Activated naive CD4-positive, alpha-beta T cell treated with anti-CD3 and anti-CD28 coated beads for 36 hours (primary cell): ENCODE measurements at places on chromosomes 3 and 15. TPM values are rescaled to one million over a fixed set of nuclear protein-coding genes. Genes with fewer than 3 reads are reported as not detected.
A peak's percentile ranks its signal among the peaks of the same experiment; 100 is the strongest.

- H3K4me3 ChIP-seq, result no peak overlapping the region
- H3K27ac ChIP-seq, result no peak overlapping the region
- no peak for DNase-seq
- no peaks in the 10 kb centered on the region for H3K27me3 ChIP-seq
- H3K36me3 ChIP-seq, result peaks cover 13% of the 10 kb centered on the region
These were observed 61.7 kb upstream of the PPIB start for GRCh38 chr15:64224511-64224910.

GRCh38 chr3:175227126-175227525 is 368.0 kb downstream of the NAALADL2 start:
- H3K27me3 ChIP-seq, result no peaks in the 10 kb centered on the region
- H3K36me3 ChIP-seq, result no peaks in the 10 kb centered on the region
- no peak overlapping the region for H3K4me3 ChIP-seq
- no peaks in the 10 kb centered on the region for H3K4me1 ChIP-seq
- no peak for DNase-seq
- no peak overlapping the region for H3K27ac ChIP-seq

- H3K36me3 ChIP-seq, result no peaks in the 10 kb centered on the region
- DNase-seq, result no peak
- H3K4me3 ChIP-seq, result no peak overlapping the region
- no peak overlapping the region for H3K27ac ChIP-seq
- H3K4me1 ChIP-seq, result no peaks in the 10 kb centered on the region
These were observed 519.2 kb downstream of the NAALADL2 start for GRCh38 chr3:175378348-175378747.

GRCh38 chr3:94360987-94361386 is 298.1 kb downstream of the NSUN3 start:
- H3K4me1 ChIP-seq, result no peaks in the 10 kb centered on the region
- no peak overlapping the region for H3K27ac ChIP-seq
- no peak for DNase-seq
- H3K36me3 ChIP-seq, result no peaks in the 10 kb centered on the region

GRCh38 chr15:77067691-77068367 is 3.1 kb downstream of the TSPAN3 start:
- H3K4me3 ChIP-seq, result no peak overlapping the region
- H3K27ac ChIP-seq, result no peak overlapping the region
- no peaks in the 10 kb centered on the region for H3K27me3 ChIP-seq
- no peak for DNase-seq

DNA sequence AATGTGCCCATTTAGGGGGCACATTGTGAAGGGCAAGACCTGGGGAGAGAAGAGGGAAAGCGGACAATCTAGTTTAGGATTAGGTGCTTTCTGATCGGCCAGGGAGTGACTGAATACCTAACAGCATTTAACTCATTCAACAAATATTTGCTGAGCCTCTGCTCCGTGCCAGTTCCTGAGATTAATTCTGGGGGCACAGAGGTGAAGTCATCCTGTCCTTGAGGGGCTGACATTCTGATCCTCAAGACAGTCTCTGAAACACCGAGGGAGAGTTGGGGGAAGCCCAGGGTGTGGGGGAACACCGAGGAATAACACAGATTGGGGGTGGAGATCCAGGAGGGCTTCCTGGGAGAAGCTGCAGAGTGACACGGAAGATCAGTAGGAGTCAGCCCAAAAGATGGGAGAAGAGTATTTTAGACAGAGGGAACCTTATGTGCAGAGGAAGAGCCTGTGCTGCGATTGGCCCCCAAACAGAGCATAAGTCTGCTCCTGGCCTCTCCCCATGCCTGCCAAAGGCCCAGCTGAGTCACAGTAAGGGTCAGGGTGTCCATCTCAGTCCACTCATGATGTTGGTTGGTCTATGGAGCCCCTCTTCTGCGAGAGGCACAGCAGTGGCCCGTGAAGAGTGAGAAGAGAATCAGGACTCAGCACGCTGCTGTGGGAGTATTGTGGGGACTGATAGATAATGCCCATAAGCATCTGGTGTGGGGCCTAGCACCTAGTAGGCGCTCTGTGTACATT is 60.2 kb downstream of the AMOTL2 start:
- H3K4me3 ChIP-seq, result no peak overlapping the region
- no peak overlapping the region for H3K27ac ChIP-seq
- DNase-seq, result no peak

DNA sequence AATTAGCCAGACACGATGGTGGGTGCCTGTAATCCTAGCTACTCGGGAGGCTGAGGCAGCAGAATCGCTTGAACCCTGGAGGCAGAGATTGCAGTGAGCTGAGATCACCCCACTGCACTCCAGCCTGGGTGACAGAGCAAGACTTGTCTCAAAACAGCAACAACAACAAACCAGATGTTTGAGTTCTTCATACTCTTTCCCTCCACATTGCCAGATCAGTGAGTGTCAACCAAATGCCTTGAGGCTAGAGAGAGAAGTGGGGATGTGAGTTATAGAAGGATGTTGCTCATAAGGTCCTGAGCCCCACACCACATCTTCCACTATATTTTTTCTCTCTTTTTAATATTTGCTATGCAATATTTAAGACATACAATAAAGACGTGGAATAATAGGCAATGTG is 19.8 kb downstream of the MAPKBP1 start:
- H3K36me3 ChIP-seq, result no peaks in the 10 kb centered on the region
- no peaks in the 10 kb centered on the region for H3K27me3 ChIP-seq
- no peak overlapping the region for H3K4me3 ChIP-seq
- no peak overlapping the region for H3K27ac ChIP-seq
- DNase-seq, result no peak

GRCh38 chr3:71444028-71444860 is 139.3 kb downstream of the FOXP1 start:
- DNase-seq, result peak; percentile 80
- peaks cover 6% of the 10 kb centered on the region for H3K36me3 ChIP-seq
- H3K4me1 ChIP-seq, result peaks cover 93% of the 10 kb centered on the region
- H3K27ac ChIP-seq, result peak overlapping the region; percentile 98
- H3K4me3 ChIP-seq, result peak overlapping the region; percentile 71

GRCh38 chr3:182092662-182093262 is 381.0 kb downstream of the SOX2 start:
- H3K27me3 ChIP-seq, result no peaks in the 10 kb centered on the region
- H3K4me1 ChIP-seq, result no peaks in the 10 kb centered on the region
- H3K4me3 ChIP-seq, result no peak overlapping the region
- DNase-seq, result no peak
- H3K36me3 ChIP-seq, result no peaks in the 10 kb centered on the region
- no peak overlapping the region for H3K27ac ChIP-seq

- no peak overlapping the region for H3K27ac ChIP-seq
- H3K4me3 ChIP-seq, result no peak overlapping the region
- no peak for DNase-seq
- H3K36me3 ChIP-seq, result no peaks in the 10 kb centered on the region
- no peaks in the 10 kb centered on the region for H3K4me1 ChIP-seq
These were observed 596.3 kb downstream of the PYDC2 start for GRCh38 chr3:192057261-192057660.

DNA sequence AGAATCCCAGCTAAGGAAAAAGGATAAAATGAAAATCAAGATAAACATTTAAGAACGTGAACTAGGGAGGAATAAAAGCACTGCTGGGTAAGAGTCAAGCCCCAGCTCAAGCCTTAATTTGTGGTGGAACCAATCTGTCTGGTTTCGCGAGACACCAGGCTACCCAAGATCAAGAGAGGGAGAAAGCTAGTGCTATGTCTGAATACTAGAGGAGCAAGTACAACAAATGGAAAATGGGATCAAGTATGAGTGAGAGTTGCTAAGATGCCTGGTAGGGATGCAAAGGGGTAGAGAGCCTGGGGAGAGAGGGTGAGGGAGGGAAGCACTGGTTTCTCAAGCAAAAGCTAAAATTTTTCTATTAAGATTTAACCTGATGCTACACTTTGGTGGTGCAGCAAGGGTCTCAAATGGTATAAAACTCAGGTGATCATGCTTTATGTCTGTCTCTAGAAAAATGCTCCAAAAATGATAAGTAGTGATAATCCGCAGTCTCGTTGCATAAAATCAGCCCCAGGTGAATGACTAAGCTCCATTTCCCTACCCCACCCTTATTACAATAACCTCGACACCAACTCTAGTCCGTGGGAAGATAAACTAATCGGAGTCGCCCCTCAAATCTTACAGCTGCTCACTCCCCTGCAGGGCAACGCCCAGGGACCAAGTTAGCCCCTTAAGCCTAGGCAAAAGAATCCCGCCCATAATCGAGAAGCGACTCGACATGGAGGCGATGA is 1.7 kb upstream of the SETD5 start:
- H3K4me3 ChIP-seq, result peak overlapping the region; percentile 91
- H3K27ac ChIP-seq, result peak overlapping the region; percentile 96
- H3K27me3 ChIP-seq, result no peaks in the 10 kb centered on the region
- H3K4me1 ChIP-seq, result peaks cover 65% of the 10 kb centered on the region
- H3K36me3 ChIP-seq, result peaks cover 54% of the 10 kb centered on the region
- no peak for DNase-seq

DNA sequence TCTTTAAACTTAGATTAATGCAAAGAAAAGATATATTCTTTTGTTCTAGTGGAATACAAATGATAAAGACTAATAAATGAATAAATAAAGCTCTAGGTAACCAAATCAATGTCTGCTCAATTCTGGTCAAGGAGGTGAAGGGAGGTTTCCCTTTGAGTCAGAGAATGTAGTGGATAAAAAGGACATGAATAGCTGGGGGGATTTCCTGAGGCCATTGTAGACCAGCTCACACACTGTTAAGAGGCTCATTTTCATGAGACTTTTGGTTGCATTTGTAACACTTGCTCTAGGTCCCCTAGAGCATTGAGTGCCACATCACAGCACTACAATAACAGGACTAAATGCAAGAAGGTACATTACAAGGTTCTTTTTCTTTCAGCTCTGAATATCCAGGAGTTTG is 170.7 kb downstream of the TIGIT start:
- peaks cover 2% of the 10 kb centered on the region for H3K4me1 ChIP-seq
- no peak overlapping the region for H3K4me3 ChIP-seq
- no peak overlapping the region for H3K27ac ChIP-seq
- no peak for DNase-seq

DNA sequence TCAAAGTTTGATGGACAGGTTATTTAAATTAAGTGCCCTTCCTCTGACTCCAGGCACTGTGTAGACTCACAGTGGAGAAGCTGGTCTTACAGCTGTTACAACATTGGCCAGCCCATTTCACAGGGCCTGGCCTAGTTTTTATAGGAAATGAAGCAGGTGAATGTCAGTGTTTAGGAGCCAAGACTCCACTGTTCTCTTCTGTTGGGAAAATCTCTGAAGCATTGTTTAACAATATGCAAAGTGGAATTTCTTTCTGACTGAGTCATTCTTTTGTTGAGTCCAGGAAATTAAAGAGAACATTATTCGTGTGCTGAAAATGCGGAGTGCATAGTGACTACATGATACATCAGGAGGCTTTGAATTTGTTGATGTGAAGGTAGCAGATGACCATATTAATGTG is 64.7 kb downstream of the ARRDC4 start:
- no peaks in the 10 kb centered on the region for H3K4me1 ChIP-seq
- H3K4me3 ChIP-seq, result no peak overlapping the region
- no peak for DNase-seq

DNA sequence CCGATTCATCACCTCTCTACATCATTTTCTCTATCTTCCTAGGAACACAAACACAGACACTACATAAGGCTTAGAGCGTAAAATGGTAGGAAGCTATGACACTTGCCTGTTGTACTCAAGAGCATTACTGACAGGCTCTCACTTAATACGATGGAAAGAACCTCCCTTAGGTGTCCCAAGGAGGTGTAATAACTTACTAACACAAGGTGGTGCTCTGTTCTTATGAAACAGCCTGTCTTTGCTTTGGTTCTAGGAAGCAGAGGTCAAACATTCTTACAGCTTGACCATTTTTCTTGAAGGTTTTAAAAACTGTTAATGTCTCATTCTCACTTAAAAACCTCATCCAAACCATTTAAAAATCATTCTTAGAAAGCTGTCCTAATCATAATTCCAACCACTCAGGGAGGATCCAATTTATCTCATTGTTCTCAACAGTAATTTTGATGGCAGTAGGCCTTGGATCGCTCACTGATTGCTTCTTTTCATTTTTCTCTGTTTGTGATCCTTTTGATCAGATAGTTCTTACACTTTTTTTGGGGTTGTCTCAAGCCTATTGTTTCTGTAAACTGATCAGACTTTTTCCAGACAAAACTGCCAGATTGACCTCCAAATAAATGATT is 317.8 kb upstream of the AGTR1 start:
- no peak overlapping the region for H3K4me3 ChIP-seq
- H3K27me3 ChIP-seq, result no peaks in the 10 kb centered on the region
- H3K36me3 ChIP-seq, result no peaks in the 10 kb centered on the region

DNA sequence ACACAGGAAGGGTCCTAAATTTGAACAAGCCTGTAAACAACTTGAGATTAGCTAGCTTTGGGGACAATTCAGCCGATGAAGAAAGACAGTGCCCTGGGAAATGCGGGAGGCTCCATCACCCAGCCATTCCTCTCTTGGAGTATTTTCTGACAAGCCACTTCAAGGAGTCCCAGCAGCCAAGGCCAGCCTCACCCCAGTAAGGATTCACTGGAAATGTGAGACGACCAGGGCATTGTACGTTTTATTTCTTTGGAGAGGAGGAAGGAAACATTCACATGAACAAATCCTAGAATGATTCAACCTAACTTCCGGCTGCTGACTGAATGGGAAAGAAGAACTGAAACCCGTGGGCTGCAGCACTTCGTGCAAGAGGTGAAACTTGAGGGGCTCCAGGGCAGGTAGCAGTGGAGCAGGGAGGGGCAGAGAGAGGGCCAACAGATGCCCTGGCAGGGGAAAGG is 116.4 kb upstream of the ARHGEF3 start:
- DNase-seq, result peak; percentile 82
- H3K36me3 ChIP-seq, result no peaks in the 10 kb centered on the region
- H3K27me3 ChIP-seq, result no peaks in the 10 kb centered on the region
- H3K27ac ChIP-seq, result peak overlapping the region; percentile 92
- H3K4me3 ChIP-seq, result peak overlapping the region; percentile 40
- peaks cover 83% of the 10 kb centered on the region for H3K4me1 ChIP-seq

Gene SLC9C1
- not detected for total RNA-seq

Gene ROPN1B
- total RNA-seq, result not detected

Gene C3orf20
- total RNA-seq, result 0.17 TPM

Gene CCR3
- total RNA-seq, result not detected

Gene PTX3
- total RNA-seq, result not detected

Gene C15orf62
- total RNA-seq, result 0.33 TPM

Gene OR5H2
- not detected for total RNA-seq
